Stimulated activated CD4-positive, alpha-beta T cell treated with anti-CD3 and anti-CD28 coated beads, Interleukin-2, amount 100 ng/mL, for 24 hours (primary cell): ENCODE measurements at places on chromosomes 7 and 10.

DNA sequence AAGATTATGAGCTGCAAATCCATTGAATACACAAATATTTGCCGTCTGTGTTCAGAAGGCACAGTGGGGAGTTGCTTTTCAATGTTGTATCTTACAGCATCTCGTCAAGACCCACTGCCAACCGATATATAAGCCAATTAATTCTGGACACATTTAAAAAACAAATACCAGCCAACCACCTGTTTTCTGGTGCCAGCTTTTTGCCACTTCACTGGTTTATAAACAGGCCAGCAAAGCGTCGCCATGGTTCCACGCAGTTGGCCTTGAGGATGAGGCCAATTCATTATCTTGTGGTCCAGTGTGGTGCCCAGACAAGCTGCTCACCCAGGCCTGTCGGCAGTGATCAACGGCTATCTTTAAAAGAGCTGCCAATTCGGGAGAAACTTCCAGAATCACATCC lies 321.0 kb downstream of the TCERG1L start:
- no peak for DNase-seq

DNA sequence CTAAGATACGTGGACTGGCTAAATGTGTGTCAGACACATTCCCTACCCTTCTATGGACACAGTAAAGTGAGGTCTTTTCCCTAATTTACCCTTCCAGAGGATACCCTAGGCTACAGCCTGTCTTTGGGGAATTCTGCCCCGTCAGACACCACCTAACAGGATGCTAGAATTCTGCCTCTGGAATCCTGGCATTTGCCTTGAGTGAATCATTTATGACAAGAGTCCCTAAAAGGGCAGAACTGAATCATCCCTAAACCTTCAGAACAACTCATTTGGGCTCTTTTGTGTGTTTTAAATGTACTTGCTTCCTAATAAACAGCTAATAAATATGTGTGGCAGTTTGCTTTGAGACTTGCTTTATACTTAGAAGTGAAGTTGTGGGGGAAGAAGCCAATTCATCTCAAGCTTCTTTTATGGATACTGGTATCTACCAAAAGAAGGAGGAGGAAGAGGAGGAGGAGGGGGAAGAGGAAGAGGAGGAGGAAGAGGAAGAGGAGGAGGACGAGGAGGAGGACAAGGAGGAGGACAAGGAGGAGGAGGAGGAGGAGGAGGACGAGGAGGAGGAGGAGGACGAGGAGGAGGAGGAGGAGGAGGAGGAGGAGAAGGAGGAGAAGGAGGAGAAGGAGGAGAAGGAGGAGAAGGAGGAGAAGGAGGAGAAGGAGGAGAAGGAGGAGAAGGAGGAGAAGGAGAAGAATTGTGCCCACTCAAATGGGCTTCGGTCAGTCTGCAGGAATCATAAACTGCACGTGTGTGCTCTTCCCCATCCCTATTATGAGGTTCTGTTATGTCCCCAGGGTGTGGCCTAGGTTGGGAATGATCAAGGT lies 27.1 kb downstream of the PARP12 start:
- no peak for DNase-seq

- DNase-seq, result no peak
Observed at GRCh38 chr7:29968683-29969395, 20.8 kb downstream of the SCRN1 start.

DNA sequence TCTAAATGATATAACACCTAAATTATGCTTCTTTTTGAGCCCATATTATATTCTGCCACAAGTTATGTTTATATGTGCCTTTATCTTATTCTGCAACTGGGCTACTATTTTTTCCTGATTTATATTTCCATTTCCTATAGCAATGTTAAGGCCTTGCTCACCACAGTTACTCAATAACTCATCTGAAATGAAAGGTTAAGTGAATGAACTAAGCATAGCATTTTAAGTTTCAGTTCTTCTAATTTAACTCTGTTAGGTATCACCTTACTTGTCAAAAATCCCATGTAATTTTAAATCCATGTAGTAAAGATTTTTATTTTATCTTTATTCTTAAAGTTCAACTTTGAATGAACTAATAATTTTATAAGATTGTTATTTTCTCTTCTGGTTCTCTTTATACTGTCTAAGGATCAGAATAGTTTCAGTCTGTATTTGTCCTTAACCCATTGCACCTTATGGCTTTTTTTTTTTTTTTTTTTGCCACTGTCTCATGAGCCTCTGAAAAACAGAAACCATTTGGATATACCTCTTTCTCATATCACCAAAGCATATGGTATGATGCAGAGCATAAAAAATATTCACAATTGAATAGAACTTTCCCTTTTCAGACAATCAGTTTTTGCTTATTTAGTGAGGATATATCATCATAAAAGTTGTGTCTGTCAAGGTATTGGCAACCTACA lies 301.8 kb upstream of the ZWINT start:
- no peak for DNase-seq

- no peak for DNase-seq
Observed at GRCh38 chr10:1102831-1103230, 46.6 kb downstream of the WDR37 start.

DNA sequence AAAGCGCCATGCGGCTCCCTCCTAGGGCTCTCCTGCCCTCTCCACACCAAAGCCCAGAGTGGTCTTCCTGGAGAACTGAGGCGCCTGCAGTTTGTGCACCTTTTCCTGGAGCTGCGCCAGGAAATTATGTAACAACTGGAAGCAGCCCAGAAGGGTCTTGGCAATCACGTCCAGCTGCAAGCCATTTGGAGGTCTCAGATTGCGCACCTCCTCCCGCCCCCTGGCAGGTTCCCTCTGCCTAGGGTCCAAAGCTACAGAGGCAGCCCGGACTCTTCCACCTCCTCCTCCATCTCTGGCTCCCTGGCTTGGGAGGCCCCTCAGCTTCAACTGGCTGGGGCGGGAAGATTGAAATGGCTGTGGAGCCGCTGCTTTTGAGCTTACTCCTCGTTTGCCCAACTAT lies 34.0 kb upstream of the SFTPD start:
- no peak for DNase-seq

DNA sequence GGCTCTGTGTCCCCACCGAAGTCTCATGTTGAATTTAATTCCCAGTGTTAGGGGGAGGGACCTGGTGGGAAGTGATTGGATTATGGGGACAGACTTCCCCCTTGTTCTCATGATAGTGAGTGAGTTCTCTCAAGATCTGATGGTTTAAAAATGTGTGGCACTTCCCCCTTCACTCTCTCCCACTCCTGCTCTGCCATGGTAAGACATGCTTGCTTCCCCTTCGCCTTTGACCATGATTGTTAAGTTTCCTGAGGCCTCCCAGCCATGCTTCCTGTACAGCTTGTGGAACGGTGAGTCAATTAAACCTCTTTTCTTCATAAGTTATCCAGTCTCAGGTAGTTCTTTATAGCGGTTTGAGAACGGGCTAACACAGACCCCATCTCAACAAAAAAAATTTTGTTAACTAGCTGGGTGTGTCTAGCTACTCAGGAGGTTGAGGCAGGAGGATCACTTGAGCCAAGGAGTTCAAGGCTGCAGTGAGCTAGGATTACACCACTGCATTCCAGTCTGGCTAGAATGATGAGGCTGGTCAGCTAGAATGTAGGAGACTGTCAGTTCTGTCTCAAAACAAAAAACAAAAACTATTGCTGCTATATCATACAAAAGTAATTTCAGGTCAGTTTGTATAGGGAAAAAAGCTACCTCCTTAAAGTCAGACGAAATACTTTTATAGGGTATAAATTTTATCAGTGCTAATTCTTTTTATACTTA lies 57.7 kb downstream of the ATAD1 start:
- DNase-seq, result no peak

- no peak for DNase-seq
Observed at GRCh38 chr10:131554821-131555220, 243.3 kb upstream of the TCERG1L start.

DNA sequence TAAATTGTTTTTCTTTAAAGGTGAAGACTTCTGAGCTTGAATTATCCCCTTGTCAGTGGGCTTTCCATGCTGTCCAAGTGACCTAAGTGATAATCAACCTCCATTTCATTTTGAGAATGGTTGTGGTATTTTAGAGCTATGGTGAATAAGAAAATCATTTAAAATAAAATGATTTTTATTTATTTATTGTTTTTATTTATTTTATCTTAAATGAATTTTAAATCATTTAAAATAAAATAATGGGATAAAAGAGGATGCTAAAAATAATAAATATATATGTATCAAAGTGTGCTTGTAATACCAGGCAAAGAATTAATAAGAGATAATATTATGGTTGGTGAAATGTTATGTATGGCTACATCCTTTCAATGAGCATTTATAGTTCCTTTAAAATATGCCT lies 24.5 kb downstream of the CAV1 start:
- no peak for DNase-seq

DNA sequence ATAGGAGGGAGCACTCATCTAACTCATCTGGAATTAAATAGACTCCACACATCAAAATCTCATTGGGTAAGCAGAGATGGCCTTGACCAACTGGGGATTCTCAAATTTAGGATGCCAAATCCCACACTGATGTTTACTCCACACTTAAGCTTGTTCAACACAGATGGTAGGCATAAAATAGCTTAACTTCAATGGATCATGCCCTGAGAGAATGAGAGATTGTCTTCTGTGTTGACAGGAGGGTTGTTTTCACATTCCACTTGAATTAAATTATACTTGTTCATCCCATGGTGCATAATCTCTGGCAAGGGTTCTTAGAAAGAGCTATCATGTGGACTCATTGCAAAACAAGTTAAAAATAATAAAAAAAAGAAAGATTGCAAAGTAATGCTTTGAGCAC lies 391.4 kb downstream of the PLXDC2 start:
- no peak for DNase-seq

- no peak for DNase-seq
Observed at GRCh38 chr10:60532696-60533468, 143.2 kb upstream of the ANK3 start.

DNA sequence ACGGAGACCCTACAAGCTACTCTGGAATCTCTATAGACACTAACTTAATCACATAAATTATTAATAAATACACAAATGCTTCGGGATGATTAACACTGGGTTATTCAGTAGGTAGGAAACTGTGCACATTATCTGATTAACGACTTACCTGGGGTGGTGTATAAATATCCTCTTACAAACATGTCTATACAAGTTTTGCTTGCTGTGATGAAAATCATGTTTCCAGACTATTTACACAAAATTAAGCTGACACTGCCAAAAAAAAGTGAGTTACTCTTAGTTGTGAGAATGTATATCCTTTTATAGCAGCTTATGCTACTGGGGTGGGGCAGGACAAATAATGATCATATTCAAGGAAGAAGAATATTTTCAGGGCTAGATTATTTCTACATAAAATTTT lies 314.6 kb downstream of the C7orf25 start:
- no peak for DNase-seq

- DNase-seq, result no peak
Observed at GRCh38 chr10:69629519-69629896, 539 bp upstream of the FAM241B start.

DNA sequence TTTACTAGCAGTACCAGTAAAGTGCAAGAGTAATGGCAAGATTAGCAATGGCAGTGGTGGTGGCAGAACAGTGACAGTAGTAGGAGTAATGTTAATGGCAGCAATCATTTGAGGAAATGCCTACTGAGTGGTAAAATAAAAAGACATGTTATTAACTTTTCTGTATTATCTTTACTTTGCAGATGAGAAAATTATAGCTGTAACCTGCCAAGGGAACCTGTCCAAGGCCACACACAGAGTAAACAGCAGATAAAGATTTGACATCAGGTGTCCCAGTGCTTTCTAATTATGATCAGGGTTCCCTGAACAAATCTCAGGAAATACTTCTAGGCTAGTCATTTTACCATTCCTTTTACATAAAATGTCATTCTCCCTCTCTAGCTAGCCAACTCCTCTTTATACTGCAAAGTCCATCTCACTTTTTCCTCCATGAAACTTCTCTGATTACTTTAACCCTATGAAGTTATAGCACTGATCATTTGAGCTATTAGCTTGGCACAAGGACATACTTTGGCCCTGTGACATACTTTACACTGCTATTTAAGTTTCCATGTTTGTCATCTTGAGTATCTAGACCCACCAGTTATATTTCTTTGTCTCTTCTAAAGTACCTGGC lies 219.1 kb downstream of the TAX1BP1 start:
- DNase-seq, result no peak

DNA sequence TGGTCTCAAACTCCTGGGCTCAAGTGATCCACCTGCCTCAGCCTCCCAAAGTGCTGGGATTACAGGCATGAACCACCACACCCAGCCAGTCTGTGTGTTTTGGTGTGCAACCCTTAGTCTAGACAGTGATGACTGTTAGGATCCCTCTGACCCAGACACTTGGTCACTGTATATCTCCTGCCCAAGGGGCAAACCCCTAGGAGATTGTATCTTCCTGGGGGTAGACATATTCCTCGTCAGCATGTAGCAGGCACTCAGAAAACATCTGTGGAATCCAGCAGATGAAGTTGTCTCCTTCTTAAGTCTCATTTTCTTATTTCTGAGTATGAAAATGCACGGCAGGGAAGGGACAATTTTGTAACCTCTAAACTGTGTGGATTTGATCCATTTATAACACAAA lies 292.5 kb downstream of the GFRA1 start:
- no peak for DNase-seq

- no peak for DNase-seq
Observed at GRCh38 chr10:119273413-119273812, 66.0 kb downstream of the GRK5 start.

DNA sequence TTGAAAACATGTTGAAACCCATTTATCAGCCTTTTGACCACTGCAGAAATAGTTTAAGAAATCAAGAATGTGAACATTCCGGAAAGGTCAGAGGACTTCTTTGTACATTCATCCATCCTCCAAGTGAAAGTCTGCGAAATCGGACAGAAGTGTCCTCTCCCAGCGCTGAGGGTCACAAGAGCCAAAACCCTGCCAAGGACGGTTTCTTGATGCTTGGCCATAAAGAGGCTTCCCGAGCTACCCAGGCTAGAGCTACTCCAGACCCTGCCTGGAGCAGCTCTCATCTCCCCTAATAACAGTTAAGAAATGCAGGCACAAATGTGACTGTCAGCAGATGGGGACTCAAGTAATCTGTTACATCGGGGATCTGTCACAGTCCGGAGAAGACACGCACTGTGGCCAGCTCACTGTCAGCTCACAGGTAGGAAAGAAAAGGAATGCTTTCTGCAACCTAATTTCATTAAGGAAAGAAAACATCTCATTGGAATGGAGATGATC lies 4.5 kb upstream of the CYTH3 start:
- DNase-seq, result no peak

DNA sequence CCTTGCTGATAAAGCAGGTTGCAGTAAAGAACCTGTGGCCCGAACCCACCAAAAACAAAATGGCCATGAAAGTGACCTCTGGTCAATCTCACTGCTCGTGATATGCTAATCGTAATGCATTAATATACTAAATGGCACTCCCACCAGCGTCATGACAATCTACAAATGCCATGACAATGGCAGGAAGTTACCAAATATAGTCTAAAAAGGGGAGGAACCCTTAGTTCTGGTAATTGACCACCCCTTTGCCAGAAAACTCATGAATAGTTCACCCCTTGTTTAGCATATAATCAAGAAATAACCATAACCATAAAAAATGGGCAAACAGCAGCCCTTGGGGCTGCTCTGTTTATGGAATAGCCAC lies 1139.4 kb upstream of the LRRN3 start:
- DNase-seq, result no peak
